Stimulated activated CD4-positive, alpha-beta T cell treated with anti-CD3 and anti-CD28 coated beads, Interleukin-12 subunit alpha, Interleukin-12 subunit beta, amount 100 ng/mL, for 48 hours (primary cell): ENCODE measurements at places on chromosomes 7 and 10.

DNA sequence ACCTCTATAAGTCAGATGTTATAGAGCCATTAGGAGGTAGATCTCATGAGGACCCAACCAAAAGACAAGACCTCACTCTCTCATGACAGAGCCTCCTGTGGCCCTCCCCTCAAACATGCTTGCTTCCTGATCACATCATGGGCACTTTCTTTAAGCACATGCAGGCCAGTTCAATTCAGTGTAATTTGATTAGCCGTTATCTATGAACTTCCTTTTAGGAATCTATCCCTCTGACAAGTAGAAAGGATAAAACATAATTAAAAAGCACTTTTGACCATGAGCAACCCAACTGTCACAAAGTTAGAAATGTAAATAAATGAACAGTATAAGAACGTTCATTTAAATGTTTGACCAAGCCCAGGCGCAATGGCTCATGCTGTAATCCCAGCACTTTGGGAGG is 27.7 kb upstream of the TMEM254 start:
- no peak for DNase-seq

- no peak for DNase-seq
Observed at GRCh38 chr7:118615-119391, 73.6 kb upstream of the FAM20C start.

DNA sequence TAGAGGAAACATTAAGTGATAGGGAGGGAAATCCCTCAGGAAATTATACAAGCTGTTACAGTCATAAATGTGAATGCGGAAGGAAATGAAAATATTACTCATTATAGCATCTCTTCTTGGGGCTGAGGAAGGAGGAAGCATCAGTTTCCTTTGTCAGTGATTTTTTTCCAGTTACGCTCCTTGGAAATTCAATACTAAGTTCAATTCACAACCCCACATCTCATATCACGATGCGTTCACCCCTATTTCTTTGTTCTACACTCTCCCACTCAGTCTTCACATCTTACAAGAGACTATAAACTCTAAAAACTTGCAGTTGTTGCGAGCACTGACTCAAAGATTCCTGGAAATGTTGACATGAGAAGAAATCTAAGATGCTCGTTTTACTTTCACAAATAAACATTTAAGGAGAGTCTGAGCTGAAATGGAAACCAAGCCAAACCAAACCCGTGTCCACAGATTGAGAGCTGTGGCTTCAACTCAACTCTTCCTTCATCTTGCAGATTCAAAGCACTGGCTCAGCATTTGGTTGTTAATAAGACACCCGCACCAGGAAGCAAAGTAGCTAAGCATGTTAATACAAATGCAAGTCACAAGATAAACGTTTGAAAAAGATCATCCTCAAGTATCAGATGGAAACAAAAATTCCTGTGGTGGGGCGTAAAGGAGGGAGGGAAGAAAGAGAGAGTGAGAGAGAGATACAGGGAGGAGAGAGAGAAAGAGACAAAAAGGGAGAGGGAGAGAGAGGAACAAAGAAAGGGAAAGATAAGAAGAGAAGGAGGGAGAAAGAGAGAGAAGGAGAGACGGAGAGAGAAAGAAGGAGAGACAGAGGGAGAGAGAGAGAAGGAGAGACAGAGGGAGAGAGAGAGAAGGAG is 150.0 kb upstream of the RSU1 start:
- no peak for DNase-seq

GRCh38 chr10:114233482-114233881 is 5.6 kb upstream of the VWA2 start:
- DNase-seq = no peak

DNA sequence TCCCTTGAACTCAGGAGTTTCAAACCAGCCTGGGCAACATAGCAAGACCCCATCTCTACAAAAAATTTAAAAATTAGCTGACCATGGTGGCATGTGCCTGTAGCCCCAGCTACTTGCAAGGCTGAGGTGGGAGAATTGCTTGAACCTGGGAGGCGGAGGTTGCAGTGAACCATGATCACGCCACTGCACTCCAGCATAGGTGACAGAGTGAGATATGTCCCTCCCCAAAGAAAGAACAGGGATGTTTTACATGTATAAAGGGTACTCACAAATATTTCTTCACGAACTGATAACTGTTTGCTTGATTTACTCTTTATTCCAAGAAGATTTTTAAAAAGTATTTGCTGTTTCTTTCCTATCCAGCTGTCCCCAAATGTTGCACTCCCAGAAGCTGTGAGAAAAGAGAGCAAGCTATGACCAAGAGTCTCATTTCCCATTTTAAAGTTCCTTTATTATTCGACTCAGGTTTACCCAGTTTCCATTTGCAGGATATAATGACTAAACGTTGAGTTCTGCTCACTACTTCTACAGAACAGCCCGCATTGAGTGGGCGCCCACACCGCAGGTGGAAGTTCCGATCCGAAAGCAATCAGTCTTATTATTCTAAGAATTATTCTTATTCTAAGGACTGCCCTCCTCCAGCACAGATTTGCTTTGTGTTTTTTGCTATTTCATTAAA is 90.7 kb downstream of the APBB1IP start:
- DNase-seq = no peak

DNA sequence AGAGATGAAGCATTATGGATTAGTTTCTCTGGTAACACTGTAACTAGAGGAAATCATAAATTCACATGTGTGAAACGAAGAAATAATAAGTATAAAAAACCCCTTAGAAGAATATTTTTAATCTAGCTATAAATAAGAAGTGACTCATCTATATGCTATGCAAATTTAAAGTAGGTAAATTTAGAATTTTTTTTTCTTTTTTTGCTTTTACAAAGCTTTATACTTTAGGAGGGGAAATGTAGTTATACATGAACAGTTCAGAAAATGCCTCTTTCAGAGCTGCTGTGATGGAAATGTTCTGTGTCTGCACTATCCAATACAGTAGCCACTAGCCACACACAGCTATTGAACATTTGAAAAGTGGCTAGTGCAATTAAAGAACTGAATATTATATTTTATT is 87.3 kb downstream of the REEP3 start:
- no peak for DNase-seq

DNA sequence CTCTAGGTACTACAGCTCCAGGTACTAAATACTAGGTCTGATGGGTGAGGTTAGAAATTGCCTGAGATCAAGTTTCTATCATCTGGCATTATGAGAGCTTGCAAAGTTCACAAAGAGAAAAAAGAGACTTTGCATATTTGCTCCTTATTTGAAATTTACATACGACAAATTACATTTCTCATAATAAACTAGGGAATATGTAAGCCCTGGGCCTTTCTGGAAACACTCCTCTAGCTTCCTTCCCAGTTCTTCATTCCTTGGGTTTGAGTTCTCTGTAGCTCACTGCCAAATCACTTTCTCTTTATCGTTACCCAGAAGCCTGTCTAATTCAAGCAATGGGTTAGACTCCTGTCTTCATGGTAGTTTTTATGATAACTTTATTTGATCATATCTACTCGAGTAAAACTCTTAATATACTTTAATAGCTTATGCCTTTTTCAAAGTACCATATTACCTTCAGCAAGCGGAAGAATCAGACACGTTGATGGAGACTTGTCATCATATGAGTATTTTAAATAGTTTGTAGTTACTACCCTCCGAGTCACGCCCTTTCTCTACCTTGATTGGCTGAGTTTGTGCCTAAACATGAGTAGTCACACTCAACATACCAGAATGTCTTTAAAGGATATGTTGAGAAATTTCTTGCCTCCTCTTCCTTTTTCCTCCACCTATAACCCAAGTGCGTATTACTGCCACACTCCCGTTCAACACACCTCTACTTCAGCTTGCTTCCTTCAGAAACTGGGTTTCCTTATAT is 150.5 kb downstream of the DKK1 start:
- no peak for DNase-seq

DNA sequence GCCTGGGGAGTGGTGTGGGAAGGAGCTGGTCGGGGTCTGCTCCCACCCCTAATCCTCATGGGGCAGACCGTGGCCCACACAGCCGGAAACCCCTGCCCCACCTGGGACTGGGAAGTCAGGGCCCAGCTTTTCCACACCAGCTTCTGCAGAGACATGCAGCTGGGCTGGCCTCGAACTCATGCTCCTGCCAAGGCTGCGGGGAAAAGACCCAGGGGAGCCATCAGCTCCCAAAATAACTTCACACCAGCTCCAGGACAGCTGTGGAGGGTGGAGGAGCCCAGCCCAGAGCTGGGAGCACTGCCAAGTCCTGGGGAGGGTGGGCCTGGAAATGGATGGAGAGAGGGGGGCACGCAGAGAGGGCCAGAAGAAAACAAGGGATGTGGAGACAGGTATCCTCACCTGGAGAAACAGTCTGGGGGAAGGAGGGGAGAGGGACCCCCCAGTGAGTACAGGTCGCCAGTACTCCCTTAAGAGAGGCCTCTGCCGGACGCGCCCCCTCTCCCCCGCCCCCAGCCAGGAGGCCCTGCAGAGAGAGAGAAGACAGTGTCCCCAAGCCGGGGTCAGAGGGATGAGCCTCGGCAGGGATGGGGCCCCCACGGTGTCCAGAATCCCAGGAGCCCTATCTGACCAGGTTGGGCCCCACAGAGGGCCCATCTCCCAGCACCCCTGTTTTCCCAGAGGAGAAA is 11.5 kb upstream of the GRIFIN start:
- DNase-seq = no peak

- no peak for DNase-seq
Observed at GRCh38 chr10:11162828-11163599, 145.3 kb downstream of the CELF2 start.

GRCh38 chr10:9311702-9312499 is 1257.4 kb downstream of the GATA3 start:
- no peak for DNase-seq

GRCh38 chr7:134896073-134896472 is 90.2 kb upstream of the AGBL3 start:
- no peak for DNase-seq

DNA sequence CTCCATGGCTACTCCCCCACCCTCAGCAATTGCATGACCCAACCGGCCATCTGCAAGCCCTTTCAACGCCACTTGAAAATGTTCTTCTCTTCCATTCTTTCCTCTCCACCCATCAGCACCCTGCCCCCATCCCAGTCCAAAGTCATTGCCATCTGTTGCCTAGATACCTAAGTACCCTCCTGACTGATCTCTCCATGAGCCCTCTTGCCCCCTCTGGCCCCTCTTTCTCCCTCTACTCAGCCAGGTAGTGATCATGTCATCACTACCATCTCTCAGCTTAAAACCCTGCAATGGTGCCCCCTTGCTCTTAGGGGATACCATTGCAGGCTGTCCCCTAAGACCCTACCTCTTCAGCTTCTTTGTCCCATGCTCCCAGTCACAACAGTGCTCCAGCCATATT is 30.5 kb upstream of the BTRC start:
- DNase-seq = no peak

- no peak for DNase-seq
Observed at GRCh38 chr7:28115261-28115660, 65.3 kb downstream of the JAZF1 start.

DNA sequence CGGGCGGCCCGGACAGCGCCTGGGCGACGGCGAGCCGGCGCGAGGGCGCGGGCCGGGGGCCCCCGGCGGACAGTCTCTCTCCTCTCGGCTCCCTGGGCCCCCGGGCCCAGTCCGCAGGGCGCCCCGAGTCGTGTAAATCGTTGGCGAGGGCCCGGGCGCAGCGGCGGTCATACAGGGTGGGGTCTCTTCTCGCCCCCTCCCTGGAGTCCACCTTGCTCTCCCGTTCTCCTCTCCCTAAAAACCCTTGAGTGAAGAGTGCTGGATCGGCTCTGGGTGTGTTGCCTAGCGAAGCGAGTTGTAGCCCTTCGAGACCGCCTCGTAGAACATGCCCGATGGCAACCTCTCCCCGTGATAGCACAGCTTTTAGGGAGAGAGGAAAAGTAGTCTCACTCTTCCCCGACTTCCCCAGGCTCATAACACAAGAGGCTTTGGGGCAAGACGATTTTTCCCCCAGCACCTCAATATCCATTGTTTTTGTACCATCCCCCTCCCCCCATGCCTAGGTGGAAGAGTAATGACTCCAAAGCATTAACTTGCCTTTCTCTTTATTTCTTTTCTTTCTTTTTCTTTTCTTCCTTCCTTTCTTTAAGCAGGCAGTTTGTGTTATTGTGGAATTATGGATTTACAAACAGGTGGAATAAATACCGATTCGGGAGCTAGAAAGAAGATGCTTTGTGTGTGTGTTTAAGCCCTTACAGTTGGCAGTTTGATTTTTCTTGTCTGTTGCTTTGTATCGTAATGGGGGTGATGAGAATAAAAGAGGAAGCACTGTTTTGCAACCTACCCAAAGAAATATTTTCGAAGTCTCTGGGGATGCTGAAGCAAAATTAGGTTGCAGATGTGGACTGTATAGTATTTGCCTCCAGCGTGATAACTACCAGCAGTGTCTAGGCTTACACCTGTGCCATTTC is 822 bp downstream of the SHOC2 start:
- DNase-seq = no peak

- DNase-seq = no peak
Observed at GRCh38 chr10:16599662-16600061, 78.0 kb upstream of the C1QL3 start.

- DNase-seq = no peak
Observed at GRCh38 chr7:101632641-101633040, 3.5 kb upstream of the MYL10 start.

- DNase-seq = no peak
Observed at GRCh38 chr7:45080265-45080957, 8.4 kb downstream of the NACAD start.

GRCh38 chr10:64518456-64518855 is 997.3 kb downstream of the REEP3 start:
- no peak for DNase-seq
